ENCODE measurements at places on chromosomes 16 and 17.

GRCh38 chr17:81062014-81062780 lies 27.2 kb downstream of the BAIAP2 start:
- no peak for DNase-seq

- no peak for DNase-seq
Observed at GRCh38 chr16:85328676-85329058, 216.4 kb upstream of the CIBAR2 start.

- no peak for DNase-seq
Observed at GRCh38 chr16:1113889-1114526, 18.0 kb upstream of the C1QTNF8 start.

DNA sequence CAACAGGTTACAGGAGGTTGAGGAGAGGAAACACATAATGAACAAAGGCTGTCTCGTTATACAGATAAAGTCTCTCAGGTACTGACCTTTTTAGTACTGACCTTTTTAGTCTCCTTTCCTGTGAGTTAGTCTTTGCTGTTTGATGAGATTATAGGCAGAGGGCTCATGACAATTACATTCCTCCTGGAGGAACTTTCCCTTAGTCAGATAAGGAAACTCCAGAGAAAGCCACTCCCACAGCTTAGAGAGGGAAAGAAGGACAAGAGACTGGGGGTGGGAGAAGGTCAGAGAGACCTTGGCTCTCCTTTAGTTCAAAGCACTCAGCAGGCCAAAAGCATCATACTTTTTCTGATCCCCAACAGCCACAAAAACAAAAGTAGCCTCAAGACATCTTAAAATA lies 15.3 kb upstream of the PSMD7 start:
- no peak for DNase-seq

- no peak for DNase-seq
Observed at GRCh38 chr17:67818110-67819002, 6.9 kb upstream of the BPTF start.

DNA sequence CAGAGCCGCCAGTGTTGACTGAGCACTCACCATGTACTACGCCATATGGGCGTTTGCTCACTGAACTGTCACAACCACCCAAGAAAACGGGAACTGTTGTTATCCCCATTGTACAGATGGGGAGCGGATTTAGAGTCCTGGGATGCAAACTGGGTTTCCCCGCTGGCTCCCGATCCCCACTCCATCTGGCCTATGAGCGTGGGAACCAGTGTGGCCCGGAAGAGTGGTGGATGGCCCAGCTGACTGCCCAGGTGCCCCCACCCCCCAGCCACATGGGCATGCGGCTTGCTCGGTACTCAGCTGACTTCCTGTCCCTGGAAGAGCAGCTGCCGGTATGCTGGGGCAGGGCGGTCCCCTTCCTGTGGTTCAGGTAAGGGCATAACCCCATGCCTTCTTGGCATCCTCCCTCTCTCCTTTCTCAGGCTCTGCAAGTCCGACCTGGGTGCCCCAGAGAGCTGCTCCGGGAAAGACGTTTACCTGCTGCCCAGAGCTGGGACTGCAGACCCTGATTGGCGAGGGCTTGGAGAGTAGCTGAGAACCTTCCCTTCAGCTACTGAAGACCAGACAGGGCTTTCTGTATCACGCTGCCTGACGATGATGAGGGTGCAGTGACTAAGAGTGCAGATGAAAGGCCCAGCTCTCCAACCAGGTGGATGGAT lies 16.2 kb downstream of the SOCS3 start:
- DNase-seq, result no peak

DNA sequence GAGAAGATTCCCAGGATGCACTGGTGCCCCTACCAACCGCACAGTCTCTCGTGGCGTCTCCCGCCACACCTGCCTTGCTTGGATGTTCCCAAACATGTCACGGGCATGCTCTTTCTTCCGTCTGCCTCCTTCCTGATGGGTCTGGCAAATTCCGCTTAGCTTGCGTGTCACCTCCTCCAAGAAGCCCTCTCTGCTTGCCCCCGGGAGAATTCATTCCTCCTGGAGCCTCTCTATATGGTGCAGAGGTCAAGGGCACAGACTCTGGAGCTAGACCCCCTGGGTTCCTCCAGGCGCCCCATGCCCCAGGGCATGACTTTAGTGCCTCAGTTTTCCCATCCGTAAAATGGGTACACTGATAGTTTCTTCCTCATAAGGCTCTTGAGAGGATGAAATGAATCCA lies 21.1 kb downstream of the LITAF start:
- DNase-seq, result no peak

GRCh38 chr17:80129006-80129565 lies 17.8 kb downstream of the EIF4A3 start:
- DNase-seq, result no peak

- no peak for DNase-seq
Observed at GRCh38 chr16:30351586-30352419, 3.3 kb downstream of the CD2BP2 start.

GRCh38 chr16:13793841-13794409 lies 126.0 kb upstream of the ERCC4 start:
- no peak for DNase-seq

GRCh38 chr16:23899869-23900268 lies 64.1 kb downstream of the PRKCB start:
- DNase-seq, result no peak

DNA sequence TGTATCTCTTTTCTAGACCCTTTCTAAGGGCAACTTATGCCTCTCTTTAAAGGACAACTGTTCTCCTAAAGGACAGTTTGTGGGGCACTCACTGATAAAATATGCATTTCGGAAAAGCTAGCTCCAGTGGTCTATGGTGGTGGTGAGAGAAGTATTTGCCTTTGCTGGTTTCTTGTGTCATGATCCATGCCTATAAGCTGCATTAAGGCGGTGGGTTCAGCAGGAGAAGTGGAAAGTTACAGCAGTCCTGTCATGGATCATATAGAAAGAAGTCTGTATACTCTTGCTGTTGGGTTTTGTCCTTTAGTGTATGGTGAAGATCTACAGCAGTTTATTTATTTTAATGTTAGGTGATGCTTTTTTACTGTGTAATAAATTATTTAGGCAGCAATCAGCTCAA lies 563.9 kb upstream of the PSMD7 start:
- no peak for DNase-seq

GRCh38 chr17:29190592-29191207 lies 10.5 kb upstream of the MYO18A start:
- no peak for DNase-seq

GRCh38 chr17:76292567-76292966 lies 15.5 kb downstream of the QRICH2 start:
- DNase-seq, result no peak

- no peak for DNase-seq
Observed at GRCh38 chr17:4634976-4635375, 6.5 kb downstream of the ALOX15 start.

DNA sequence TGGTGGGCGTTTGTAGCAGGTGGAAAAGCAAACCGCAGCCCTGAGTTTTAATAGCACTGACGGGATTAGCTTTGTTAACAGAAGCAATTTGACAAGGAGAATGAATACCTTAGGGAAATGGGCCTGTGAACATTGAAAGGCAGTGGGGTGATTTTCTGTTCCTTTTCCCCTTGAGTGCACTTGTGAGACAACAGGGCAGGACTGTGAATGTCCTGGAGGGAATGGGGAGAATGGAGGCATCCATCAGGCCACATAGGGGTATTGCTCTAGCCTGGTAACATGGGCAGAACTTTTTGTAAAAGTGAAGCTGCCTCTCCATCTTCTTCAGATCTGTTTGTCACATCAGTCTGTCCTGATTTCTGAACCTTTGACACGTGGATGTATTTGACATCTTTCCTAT lies 26.2 kb downstream of the USP43 start:
- no peak for DNase-seq

DNA sequence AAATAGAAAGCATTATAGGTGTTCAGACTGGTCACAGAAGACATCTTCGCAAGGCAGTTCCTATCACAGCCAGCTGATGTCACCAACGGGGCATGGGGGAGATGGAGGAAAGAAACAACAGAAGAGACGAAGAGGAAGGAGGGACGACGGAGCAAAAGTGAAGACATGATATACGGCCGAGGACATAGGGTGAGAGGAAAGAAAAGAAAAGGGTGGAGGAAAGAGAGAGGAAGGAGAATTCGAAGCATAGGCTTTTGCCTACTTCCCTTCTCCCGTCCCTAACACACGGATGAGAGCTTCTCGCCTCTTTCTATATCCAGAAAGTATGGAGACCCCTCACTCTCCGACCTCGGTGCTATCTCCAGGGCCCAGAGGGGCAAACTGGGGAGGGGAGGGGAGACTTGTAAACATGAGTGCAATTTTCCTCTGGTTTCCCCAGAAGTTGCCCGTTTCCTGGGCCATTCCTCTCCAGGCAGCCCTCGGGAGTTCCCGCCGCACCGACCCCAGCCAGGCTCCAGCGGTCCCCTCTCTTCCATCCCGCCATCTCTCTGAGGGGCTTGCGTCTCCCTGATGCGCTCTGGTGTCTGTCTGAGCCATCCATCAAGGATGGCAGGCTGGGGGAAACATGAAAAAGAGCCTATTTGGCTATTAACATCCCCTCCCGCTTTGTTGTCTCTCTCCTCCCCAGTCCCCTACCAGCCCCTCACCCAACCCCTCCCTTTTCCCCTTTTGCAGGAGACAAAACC lies 26.0 kb downstream of the COPZ2 start:
- peak; percentile 28 for DNase-seq

DNA sequence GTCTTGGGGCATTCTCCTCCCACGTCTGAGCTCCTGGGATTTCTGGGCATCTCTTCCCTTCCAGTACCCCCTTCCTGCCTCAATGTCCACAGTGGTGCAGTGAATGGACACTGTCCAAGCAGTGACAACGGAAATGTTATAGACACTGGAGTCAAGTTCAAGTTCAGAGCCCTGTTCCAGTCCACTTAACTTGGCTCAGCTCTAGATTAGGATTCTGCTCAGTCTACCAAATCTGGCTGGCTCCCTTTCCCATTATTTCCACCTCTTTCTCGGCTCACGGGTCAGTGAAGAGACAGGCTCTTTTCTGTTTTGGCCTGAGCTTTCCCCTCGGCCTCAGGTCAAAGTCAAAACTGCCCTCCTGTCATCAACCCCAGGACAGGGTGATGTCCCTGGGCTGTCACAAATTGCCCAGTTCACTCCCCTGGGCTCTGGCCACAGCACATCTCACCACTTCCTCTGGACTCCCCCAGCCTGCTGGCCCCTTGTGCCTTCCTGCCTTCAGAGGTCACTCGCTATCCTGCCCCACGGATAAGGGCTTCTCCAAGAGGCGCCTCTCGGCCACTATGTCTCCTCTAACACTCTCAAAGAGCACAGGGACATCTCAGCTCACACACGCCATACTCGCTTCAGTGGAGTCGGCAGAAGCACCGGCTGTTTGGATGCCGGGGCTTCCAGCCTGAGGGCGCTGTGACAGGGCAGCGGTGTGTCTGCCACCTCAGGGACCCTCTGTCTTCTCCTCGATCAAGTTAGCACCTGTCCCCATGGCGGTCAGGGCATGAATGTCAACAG lies 17.7 kb upstream of the MRPL38 start:
- DNase-seq, result no peak

DNA sequence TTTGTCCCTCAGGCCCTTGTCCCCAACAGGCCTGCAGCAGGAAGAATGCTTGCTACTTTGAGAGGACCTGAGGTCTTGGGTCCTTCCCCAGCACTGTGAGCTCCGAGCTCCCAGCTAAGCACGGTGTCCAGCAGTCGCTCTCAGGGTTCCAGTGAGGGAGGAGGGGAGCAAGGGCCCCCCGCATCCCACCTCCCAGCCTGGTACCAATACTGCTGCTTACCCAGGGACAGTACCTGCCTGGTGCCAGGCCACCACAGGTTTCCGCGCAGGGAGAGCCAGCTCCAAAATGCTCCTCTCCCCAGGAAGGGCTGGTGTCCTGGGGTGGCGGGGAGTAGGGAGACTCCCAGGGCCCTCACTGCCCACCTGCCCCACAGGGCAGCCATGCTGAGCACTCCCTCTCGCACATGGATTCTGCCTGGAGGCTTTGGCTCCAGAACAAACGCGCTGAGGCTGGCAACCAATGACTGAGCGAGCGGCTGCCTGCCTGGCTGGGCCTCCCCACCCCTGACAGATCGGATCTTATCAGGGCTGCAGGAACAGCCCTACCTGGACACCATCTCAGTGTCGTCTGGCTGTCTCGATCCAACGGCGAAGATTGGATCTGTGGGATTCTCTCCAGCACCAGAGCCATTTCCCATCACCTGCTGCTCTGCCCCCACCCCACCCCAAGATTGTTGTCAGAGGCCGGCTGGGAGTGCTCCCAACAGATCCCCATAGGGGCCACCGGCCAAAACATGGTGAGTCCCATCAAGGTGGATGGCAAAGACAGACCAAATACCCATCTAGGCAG lies 2.4 kb downstream of the DOK4 start:
- no peak for DNase-seq

GRCh38 chr17:58870747-58871146 lies 115.1 kb downstream of the PPM1E start:
- DNase-seq, result no peak

DNA sequence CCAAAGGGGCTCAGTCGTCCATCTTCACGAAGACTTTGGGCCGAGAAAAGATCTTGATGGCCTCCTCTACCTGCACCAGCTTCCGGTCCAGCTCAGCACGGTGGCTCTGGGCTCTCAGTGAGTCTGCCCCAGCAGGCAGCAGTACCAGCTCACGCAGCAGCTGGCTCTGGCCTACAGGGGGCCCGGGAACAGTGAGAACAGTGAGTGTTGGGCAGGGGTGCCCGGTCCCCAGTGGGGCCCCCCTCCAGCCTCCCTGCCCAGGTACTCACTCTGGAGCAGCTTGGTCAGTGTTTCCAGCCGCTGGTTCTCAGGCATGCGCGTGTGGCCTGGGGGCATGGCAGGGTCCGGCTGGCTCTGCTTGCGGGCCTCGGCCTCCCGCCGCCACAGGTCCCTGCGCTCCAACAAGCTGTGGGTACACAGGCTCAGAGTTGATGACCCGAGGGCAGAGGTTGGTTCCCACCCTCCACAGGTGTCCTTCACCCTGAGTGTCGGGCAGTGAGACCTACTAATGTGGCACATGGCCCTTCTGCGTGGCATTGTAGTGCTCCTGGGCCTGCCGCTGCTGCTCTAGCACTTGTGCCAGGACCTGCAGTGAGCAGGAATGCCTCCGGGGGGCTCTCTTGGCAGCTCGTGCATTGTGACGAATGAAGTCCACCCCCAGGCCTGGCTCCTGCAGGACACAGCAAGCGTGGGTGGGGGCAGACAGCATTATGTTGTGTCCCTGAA lies 2.6 kb downstream of the PARD6A start:
- peak; percentile 33 for DNase-seq

DNA sequence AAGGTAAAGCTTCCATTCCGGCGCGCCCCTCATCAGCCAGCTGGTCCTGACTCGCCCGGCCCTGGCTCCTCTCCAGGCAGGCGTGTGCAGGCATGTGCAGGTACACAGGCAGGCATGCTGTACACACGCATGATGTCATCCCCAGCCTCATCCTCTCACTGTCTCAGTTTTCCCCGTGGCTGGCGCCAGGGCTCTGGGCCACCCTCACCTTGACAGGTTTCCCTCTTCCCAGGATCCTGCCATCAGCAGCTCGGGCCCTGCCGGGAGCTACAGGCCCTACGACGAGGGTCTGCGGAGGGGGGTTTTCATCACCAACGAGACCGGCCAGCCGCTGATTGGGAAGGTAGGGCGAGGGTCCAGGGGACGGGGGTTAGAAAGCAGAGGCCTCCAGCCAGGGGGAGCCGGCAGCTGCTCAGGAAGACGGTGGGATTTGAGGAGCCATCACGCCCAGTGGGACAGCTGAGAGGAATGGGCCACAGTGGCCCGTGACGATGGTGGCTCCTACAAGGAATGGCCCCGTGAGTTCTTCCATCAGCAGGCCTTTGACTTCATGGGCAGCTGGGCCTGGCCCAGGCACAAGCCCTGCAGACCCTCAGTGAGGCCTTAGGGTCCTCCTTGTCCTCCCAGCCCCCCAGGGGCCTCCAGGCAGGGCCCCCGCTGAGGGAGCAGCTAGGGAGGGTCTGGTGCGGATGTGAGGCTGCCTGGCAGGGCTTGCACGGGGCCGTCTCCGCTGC lies 8.5 kb downstream of the GAA start:
- no peak for DNase-seq

Measured in stimulated activated CD4-positive, alpha-beta T cell treated with anti-CD3 and anti-CD28 coated beads, Interleukin-2, amount 100 ng/mL, for 48 hours (primary cell).